Activated CD4-positive, alpha-beta T cell treated with anti-CD3 and anti-CD28 coated beads, Interleukin-2, amount 50 U/mL, for 16 hours (primary cell): ENCODE measurements at places on chromosomes 2 and 18.

GRCh38 chr18:24913507-24914170 lies 438.3 kb downstream of the ZNF521 start:
- no peak for DNase-seq

GRCh38 chr2:176072951-176073904 lies 10.5 kb downstream of the EVX2 start:
- DNase-seq: no peak

DNA sequence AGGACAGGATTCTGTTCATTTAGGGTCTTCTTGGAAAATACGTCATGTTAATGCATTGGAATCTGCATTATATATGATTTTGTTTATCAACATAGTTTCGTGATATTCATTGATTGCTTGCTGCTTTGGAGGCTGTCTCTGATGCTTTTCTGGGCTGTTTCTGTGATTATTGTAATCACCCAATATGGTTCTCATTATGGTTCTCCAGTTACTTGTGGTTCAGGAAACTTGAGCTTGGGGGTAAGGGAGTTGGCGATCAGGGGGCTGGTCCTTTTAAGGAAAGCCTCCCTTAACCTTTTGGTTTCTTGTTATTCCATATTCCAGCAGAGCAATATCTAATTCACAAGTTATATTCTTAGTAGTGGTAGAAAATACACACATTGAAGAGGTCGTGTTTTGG lies 17.4 kb upstream of the STON1 start:
- no peak for DNase-seq

- DNase-seq: no peak
These were observed 20.2 kb downstream of the SANBR start for GRCh38 chr2:61085883-61086282.

GRCh38 chr18:9437672-9438071 lies 37.6 kb upstream of the RALBP1 start:
- DNase-seq: no peak

DNA sequence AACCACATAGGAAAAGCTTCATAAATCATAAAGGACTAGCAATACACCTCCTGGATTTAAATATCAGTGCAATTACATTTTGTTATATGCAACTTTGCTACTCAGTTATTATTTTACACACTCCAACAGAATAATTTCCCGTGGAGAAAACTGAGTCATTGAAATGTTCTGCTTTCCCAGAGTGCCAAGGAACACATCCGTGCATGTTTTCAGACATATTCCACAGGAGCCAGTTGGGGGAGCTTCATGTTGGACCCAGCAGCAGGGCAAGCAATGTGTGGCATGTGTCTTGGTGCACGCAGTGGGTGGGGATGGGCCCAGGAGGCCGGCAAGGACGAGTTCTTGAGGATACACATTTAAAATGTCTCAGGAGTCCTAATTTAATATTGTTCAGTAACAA lies 14.4 kb upstream of the SMIM21 start:
- DNase-seq: no peak

GRCh38 chr2:58812771-58813344 lies 571.7 kb upstream of the FANCL start:
- DNase-seq: no peak

GRCh38 chr18:13559754-13560153 lies 166.6 kb downstream of the FAM210A start:
- no peak for DNase-seq

DNA sequence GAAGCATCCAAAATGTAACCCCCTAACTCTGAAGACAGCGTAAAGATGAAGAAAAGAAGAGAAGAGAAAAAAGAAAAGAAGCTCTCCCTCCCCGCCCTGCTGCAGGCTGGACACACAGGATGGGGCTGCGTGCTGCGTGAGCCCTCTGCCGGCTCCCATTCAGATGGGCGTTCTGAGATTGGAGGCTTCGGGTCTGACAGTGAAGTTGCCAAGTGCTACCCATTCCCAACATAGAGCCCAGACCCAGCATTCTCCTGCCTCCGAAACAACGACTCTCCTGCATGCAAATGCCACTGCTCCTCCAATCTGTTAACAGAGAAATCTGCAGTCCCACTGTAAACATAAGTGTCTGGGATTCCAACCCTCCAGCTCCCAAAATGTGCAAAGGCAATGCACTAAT lies 234.9 kb downstream of the BCL11A start:
- no peak for DNase-seq
